ENCODE measurements at places on chromosomes 2 and 18. TPM values are rescaled to one million over a fixed set of nuclear protein-coding genes. Genes with fewer than 3 reads are reported as not detected.

Gene CTAGE1
- total RNA-seq: not detected

Gene DNMT3A
- 21.6 TPM for total RNA-seq

Gene SYT4
- 3.5 TPM for total RNA-seq

Gene SIX3
- total RNA-seq: not detected

Gene KYNU
- 9.7 TPM for total RNA-seq

Gene RFTN2
- 0.45 TPM for total RNA-seq

Gene ADNP2
- 22.9 TPM for total RNA-seq

Gene TRABD2A
- 1.3 TPM for total RNA-seq

- peak; percentile 35 for DNase-seq
Measured at GRCh38 chr2:3805201-3805939, 102.0 kb downstream of the DCDC2C start.

DNA sequence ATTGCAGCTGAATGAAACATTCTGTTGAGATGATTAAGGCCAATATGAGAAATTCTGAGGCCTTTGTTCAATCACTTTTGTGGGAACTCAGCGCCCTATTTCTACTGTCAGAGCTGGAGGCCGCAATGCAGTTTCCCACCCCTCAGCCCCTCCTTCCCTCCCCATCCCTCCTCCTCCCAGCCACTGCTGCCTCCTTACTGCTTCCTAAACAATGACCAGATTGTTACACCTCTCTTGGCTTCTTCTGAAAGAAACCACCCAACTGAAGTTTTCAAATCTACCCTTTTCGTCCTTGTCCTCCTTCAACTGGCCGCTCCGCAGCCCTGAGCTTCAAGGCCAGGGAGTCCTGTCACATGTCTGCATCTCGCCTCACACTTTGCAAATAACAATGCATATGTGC is 36.7 kb upstream of the MAPK4 start:
- no peak for DNase-seq

- no peak for DNase-seq
Measured at GRCh38 chr2:150885236-150885635, 376.4 kb downstream of the RBM43 start.

- DNase-seq: no peak
Measured at GRCh38 chr18:64986906-64987495, 763.8 kb upstream of the CDH7 start.

DNA sequence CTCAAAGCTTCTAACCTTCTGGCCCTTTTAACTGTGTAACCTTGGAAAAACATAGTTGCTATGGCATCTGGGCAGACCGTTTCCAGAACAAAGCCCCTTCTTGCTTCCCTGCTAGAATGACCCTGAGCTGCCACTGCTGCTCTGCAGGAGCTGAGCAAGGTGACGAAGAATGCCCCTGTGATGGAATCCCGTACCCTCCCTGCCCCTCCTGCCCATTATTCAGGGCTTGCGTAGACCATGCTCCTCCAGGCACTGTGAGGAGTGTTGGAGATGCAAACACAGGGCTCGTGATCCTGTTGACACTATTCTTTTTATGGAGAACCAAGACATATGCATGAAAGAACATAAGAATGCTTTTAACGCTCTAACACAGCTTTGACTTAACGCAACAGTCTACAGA is 191.1 kb downstream of the CDH2 start:
- no peak for DNase-seq

DNA sequence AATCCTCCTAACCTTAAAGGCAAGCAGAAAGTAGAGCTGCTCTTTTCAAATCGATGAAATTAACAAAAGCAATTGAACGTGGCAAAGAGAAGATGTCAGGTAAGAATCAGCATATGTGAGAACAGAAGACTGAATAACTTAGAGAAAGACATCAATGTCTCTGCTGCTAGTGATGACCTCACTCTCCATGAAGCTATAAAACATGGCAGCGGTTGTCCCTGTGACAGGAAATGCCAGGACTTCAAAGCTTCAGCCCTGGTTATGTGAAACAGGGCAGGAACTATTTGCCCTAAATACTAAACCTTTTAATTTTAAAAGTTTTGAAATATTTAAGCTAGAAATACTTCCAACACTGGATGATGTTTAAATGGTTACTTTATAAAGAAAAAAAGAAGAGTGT is 383.7 kb downstream of the XIRP2 start:
- no peak for DNase-seq

GRCh38 chr18:23126376-23127056 is 8.8 kb upstream of the CABLES1 start:
- DNase-seq: no peak

DNA sequence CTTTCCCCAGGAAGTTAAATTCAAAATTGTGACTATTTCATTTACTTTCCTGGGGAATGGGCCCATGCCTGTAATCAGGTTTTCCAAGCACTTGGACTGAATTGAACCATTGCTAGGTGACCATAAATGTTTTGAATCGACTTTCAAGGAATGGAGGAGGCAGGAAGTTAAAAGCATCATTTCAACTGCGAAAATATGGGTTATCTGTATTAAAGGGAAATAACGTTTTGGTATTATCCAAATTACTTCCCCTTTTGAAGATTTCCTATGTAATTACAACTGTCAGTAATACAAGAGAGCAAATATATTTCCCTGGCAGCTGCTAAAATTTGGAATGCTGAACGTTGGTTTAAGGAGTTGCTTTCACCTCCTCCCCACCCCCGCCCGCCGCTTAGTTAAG is 19.0 kb downstream of the PNO1 start:
- DNase-seq: no peak

GRCh38 chr2:88606371-88607030 is 20.8 kb downstream of the EIF2AK3 start:
- DNase-seq: peak; percentile 19

GRCh38 chr2:72932045-72932740 is 14.9 kb downstream of the EMX1 start:
- no peak for DNase-seq

GRCh38 chr2:20451000-20451290 is 4.1 kb downstream of the RHOB start:
- DNase-seq: no peak

All from stomach (tissue), 19 donors.